ENCODE measurements at places on chromosomes 1 and 21.

DNA sequence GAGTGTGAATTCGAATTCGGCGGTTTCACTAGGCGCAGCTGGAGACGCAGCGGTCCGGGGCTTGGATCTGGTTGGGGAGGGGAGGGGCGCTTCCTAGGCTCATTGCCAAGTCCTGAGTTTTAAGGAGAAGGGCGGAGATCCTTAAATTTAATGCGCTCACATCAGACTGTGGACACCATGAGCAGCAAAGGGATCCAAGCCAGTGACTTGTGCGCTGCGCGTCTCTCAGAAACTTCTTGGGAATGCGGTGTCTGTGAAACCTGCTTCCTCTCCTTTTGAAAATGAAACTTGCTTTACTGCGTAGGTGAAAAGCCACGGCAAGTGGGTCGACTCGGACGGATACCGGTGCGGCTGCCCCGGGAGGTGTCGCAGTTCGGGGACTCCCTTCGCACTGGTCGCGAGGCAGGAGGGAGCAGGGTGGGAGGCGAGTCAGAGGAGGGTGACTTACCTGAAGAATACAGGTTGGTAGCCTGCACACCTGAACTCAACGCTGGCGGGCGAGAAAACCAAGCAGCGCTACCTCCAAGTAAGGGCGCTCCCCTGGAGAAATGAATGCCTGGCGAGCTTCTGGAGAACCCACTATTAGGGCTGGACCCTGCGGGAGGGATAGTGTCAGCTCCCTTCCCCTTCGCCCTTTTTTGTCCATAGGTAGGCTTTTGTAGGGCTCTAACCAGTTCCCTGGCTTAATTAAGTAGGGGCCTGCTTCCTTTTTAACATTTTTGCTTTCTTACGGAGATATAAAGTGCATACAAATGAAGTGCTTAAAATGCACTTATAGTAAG, 992 bp downstream of the TENT5C start:
- peak; percentile 23 for DNase-seq

DNA sequence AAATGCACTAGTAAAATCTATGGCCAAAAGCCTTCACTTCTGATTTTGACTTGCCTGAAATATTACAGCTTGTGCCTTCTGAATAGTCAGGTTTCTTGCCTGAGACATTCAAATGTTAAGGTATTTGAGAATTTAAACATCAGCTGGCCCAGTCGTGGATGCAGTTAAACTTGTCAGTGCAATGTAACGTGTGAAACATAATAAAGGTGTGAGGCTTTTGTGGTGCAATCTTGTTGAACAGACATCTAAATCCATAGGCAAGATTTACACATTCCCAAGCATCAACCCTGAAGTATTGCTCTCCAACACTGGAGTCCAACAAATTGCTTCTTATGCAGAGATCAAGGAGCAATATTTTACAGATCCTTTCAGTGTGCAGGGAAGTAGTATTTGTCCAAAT, 4.4 kb downstream of the CCN1 start:
- DNase-seq, result no peak

GRCh38 chr1:190478149-190479049, 735 bp upstream of the BRINP3 start:
- peak; percentile 54 for DNase-seq

- no peak for DNase-seq
These were observed 16.2 kb downstream of the KCTD3 start for GRCh38 chr1:215583185-215583749.

- peak; percentile 0 for DNase-seq
These were observed 36.8 kb upstream of the PKN2 start for GRCh38 chr1:88647249-88647645.

DNA sequence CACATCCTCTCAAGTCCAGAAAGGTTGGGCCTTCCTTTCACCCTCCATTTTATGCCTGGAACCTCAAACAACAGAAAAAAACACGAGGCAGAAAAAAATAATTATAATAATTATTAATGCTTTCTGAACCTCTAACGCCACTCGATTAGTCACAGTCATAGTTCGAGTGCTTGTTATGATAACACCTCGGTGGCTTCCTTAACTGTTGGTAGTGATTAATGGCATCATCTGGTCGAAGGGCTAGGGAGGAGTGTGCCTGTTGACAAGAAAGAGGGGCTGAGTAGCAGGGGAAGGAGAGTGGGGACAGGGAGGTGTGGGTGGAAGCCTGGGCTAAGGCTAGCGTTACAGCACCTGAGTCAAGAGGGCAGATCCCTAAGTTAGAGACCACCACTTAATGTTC, 21.3 kb upstream of the IL10 start:
- DNase-seq, result no peak

- no peak for DNase-seq
These were observed 14.2 kb downstream of the ALX3 start for GRCh38 chr1:110056285-110056683.

- DNase-seq, result peak; percentile 42
These were observed 10.6 kb downstream of the FCMR start for GRCh38 chr1:206911064-206911663.

- no peak for DNase-seq
These were observed 340.9 kb downstream of the KIF26B start for GRCh38 chr1:245495681-245496080.

DNA sequence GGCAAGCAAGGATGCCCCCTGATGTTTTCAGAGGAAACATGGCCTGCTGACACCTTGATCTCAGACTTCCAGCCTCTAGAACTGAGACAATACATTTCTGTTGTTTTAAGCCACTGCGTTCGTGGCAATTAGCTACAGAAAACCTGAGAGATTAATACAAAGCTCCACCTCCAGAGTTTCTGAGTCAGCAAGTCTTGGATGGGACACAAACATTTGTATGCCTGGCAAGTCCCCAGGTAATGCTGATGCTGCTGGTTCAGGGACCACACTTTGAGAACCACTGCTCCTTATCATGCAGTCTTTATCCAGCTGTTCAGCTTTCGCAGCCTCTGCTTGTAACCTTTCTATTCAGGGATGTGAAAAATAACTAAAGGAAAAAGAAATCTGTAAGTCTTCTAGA, 565.7 kb upstream of the PLXNA2 start:
- no peak for DNase-seq

DNA sequence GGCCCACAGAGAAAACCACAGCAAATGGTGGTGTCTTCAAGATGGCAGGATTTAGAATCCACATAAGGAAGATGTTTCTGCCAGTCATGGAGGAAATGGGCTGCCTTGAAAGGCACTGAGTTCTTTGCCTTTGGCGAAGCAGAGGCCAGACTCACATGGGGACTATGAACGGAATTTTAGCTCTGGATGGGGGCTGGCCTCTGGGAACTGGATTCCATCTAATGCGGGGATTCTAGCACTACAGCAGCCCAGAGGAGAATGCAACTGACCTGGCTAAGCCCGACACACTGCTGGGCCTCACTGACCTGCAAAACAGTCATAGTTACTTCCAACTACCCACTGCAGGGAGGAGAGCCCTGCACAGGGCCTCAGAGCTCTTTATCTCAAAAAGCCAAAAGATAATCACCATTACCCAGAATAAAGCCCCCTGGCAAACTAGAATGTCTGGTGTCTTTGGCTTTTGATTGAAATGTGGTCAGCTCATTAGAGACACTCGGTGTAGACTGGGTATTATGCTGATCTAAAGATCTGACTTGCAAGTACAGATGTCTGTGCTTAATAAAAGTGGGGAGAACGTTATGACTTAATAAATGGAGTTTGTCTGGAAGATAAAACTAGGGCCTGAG, 11.6 kb downstream of the HCRTR1 start:
- no peak for DNase-seq

GRCh38 chr1:27595597-27595996, 8.3 kb downstream of the AHDC1 start:
- DNase-seq, result no peak

DNA sequence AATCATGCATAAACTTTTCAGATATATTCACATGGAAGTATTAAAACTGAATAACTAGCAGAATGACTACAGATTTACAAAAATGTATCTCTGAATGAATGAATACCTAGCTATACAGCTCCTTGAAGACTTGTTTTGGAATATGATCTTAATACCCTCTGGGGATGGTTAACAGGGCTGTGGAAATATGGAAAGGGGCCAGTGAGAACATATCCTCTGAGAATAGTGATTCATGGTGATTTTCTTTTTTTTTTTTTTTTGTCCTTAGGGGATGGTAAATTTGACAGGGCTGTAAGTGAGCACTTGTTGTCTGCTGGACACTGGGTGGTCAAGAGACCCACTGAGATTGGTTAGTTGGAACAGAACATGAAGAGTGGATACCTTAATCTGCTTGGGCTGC, 80.7 kb upstream of the HP1BP3 start:
- no peak for DNase-seq

GRCh38 chr21:43278766-43279577, 110.2 kb downstream of the CRYAA start:
- DNase-seq, result no peak

DNA sequence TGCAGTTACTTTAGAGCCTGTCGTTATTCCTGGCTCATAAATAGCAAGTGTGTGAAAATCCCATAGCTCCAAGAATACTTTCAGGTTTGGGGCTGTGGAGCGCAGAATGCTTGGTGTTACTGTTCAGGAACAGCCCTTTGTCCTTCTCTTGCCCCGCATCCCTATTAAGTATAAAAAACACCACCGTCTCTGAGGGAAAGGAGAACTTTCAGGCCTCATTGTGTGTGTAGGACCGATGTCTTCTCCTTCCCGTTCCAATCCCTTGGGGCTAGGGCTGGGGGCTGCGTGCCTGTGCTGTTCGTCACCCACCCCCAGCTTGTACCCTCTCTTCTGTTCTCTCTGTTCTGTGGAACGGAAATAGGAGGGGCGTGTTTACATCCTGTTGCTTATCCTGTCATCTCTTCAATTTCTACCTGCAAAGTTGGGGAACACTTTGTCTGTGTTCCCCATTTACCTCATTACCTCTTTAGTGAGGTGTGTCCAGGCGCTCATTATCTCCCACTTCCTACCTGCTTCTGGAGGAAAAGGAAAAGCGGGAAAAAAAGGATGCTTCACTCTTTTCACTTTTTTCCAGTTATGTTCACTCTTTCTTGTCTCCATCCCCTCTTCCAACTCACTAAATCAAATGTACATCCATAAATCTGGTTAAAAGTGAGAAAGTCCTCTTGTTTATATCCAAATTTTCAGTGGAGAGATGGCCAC, 788 bp upstream of the TXNIP start:
- peak; percentile 35 for DNase-seq

DNA sequence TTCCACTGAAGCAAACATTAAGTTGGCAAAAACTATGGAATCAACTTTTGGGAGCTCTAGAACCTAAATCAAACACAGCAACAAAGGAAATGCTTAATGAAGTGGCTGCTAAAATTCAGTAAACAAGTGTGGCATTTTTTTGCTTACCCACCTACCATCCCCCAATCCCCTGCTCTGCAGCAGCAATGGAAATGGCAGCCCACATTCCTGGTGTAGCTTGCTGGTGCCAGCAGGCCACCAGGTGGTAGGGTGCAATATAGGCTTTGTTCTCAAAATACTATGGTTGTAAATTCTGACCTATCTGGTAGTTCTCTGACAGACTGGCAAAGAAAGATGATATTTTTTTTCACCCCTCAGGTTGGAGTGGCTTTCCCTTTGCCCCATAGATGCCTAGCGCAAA, 42.8 kb downstream of the SHCBP1L start:
- DNase-seq, result peak; percentile 3
